ENCODE measurements at places on chromosomes 11 and 22. TPM values are rescaled to one million over a fixed set of nuclear protein-coding genes. Genes with fewer than 3 reads are reported as not detected.
A peak's percentile ranks its signal among the peaks of the same experiment; 100 is the strongest.

DNA sequence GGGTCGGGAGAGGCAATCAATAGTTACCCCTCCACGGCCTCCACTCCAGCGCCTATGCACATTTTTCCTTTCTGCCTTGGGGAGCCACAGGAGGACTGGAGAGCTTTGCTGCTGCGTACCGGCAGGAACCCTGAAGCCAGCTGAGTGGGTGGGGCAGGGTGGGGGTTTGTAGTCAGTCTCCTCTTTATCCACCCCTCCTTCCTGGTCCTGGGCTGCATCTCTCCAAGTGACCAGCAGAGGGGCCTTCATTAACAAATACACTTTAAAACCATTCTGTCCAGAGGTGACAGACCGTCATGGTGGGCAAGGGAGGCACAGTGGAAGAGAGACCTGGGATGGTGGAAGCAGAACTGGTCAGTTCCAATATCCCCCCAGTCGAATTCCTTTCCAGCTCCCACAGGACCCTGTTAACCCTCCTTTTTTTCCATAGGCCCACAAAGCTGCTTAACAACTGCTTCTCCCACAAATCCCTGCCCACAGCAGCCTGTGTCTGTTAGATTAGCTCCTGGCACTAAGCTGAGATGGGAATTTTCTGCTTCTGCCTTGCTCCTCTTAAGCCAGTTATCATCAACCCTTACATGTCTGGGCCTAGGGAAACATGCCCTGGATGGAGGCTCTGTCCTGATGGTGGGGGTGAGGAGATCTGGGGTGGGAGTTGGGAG is 3.9 kb upstream of the ABCG4 start:
- DNase-seq = peak; percentile 51
- peaks cover 13% of the 10 kb centered on the region for H3K4me1 ChIP-seq
- no peak overlapping the region for H3K27ac ChIP-seq
- H3K36me3 ChIP-seq = no peaks in the 10 kb centered on the region
- H3K4me3 ChIP-seq = no peak overlapping the region

- no peaks in the 10 kb centered on the region for H3K36me3 ChIP-seq
- no peaks in the 10 kb centered on the region for H3K27me3 ChIP-seq
- no peak for DNase-seq
- H3K27ac ChIP-seq = no peak overlapping the region
- H3K4me1 ChIP-seq = peaks cover 12% of the 10 kb centered on the region
- H3K4me3 ChIP-seq = no peak overlapping the region
Measured at GRCh38 chr11:129249351-129249750, 57.2 kb upstream of the ARHGAP32 start.

GRCh38 chr11:118609380-118610224 is 2.2 kb downstream of the PHLDB1 start:
- no peaks in the 10 kb centered on the region for H3K36me3 ChIP-seq
- H3K27ac ChIP-seq = peak overlapping the region; percentile 53
- H3K4me1 ChIP-seq = peaks cover 26% of the 10 kb centered on the region
- H3K27me3 ChIP-seq = peaks cover 23% of the 10 kb centered on the region
- peak overlapping the region; percentile 67 for H3K4me3 ChIP-seq

GRCh38 chr11:115710426-115710825 is 206.2 kb upstream of the CADM1 start:
- no peaks in the 10 kb centered on the region for H3K36me3 ChIP-seq
- no peak overlapping the region for H3K27ac ChIP-seq
- H3K4me3 ChIP-seq = no peak overlapping the region
- H3K27me3 ChIP-seq = no peaks in the 10 kb centered on the region
- H3K4me1 ChIP-seq = no peaks in the 10 kb centered on the region

DNA sequence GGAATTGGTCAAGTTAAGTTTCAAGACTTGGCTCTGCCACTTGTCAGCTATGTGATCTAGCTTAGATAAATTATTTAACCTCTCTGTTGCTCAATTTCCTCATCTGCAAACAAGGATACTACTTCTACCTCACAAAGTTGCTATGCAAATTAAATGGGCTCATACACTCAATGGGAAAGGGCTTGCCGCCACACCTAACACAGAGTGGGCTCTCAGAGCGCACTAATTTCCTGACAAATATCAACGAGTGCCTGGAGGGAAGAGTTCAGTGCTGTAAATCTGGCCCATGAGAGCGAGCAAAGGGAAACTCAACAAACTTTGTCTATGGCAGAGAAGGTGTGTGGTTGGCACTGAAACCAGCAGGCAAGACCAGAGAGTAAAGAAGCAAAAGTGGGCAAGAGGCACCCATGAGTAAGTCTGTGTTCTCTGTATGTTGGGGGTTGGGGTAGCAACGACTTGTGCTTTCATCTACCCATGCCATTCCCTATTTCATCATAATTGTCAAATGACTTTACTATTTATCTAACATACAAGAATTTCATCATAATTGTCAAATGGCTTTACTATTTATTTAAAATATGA is 60.7 kb upstream of the PHF21A start:
- no peaks in the 10 kb centered on the region for H3K36me3 ChIP-seq
- no peaks in the 10 kb centered on the region for H3K4me1 ChIP-seq
- H3K27me3 ChIP-seq = peaks cover 34% of the 10 kb centered on the region

GRCh38 chr22:38830026-38830844 is 13.6 kb downstream of the NPTXR start:
- H3K27ac ChIP-seq = no peak overlapping the region
- DNase-seq = no peak
- H3K4me3 ChIP-seq = no peak overlapping the region
- no peaks in the 10 kb centered on the region for H3K27me3 ChIP-seq
- H3K4me1 ChIP-seq = no peaks in the 10 kb centered on the region

GRCh38 chr11:3995949-3996554 is 98.5 kb upstream of the RRM1 start:
- no peak overlapping the region for H3K4me3 ChIP-seq
- H3K4me1 ChIP-seq = peaks cover 33% of the 10 kb centered on the region
- H3K36me3 ChIP-seq = peaks cover 62% of the 10 kb centered on the region
- no peak overlapping the region for H3K27ac ChIP-seq
- H3K27me3 ChIP-seq = no peaks in the 10 kb centered on the region

DNA sequence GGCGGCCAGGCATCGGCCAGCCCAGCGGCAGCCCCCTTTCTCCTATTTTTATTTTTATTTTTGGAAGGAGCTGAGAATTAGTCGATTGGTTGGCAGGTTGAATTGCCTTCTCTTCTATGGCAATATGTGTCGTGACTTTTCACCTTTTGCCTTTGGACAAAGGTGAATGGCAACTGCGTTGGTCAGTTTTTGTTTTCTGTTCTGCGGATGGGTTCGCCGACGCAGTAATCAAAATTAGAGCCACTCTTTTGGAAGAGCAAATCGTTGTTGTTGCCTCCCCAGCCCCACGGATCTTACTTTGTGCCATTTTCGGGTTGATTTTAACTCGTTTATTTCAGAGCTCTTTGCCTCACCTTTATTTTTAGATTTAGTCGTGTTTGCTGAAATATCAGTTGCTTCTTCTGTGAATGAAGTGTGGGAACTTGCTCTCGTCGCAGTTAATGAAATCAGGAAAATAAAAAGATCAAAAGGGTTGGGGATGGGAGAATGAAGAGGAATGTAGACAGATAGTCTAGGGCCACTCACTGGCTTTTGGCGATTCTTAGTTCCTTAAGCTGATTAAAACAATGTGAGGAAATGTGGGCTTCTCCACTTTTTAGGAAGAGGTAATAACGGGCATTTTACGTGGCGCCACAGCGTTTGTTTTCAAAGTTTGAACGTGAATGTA is 1.6 kb downstream of the CECR2 start:
- DNase-seq = no peak
- H3K4me1 ChIP-seq = peaks cover 15% of the 10 kb centered on the region
- no peak overlapping the region for H3K27ac ChIP-seq
- H3K36me3 ChIP-seq = no peaks in the 10 kb centered on the region
- peak overlapping the region; percentile 13 for H3K4me3 ChIP-seq

GRCh38 chr11:78201096-78201818 is 12.5 kb downstream of the USP35 start:
- no peak for DNase-seq
- H3K4me3 ChIP-seq = no peak overlapping the region
- H3K27me3 ChIP-seq = no peaks in the 10 kb centered on the region
- H3K4me1 ChIP-seq = peaks cover 46% of the 10 kb centered on the region
- H3K27ac ChIP-seq = peak overlapping the region; percentile 97

DNA sequence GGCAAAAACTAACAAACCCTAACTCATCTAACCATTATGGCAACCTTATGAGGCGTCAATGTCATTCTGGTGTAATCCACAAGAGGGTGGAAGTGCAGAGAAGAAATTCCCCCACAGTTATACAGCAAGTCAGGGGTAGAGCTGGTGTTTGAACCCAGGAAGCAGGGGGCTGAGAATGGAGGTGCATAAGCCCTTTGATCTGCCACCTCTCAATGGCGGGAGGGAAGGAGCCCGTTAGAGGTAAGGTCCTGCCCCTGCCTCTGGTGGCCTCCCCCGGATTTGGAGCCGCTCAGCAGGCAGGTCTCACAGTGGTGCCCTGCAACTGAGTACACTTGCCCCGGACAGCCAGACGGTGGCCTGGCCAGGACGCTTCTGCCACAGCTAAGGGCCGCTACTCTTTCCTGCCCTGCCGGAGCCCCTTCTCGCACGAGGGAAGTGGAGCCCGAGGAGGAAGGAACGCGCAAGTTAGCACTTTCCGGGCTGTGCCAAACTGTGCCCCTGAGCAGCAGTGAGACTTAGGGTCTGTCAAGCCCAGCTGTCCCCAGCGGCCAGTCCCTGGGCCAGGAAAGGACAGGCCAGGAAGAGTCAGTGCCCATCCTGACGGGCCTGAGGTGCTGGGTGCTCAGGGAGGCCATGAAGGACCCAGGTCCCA is 1.1 kb downstream of the FXYD2 start:
- peaks cover 82% of the 10 kb centered on the region for H3K4me1 ChIP-seq
- H3K27ac ChIP-seq = peak overlapping the region; percentile 91
- no peaks in the 10 kb centered on the region for H3K36me3 ChIP-seq
- H3K4me3 ChIP-seq = peak overlapping the region; percentile 6
- H3K27me3 ChIP-seq = no peaks in the 10 kb centered on the region
- peak; percentile 74 for DNase-seq

- no peak overlapping the region for H3K4me3 ChIP-seq
- DNase-seq = no peak
- H3K27ac ChIP-seq = no peak overlapping the region
- peaks cover 10% of the 10 kb centered on the region for H3K27me3 ChIP-seq
- no peaks in the 10 kb centered on the region for H3K36me3 ChIP-seq
- peaks cover 17% of the 10 kb centered on the region for H3K4me1 ChIP-seq
Measured at GRCh38 chr11:118058311-118059245, 18.3 kb upstream of the TMPRSS4 start.

- no peak overlapping the region for H3K4me3 ChIP-seq
- H3K27me3 ChIP-seq = peaks cover 6% of the 10 kb centered on the region
- no peak for DNase-seq
- H3K27ac ChIP-seq = no peak overlapping the region
- H3K4me1 ChIP-seq = peaks cover 7% of the 10 kb centered on the region
Measured at GRCh38 chr22:43191831-43192230, 4.9 kb upstream of the TTLL12 start.

DNA sequence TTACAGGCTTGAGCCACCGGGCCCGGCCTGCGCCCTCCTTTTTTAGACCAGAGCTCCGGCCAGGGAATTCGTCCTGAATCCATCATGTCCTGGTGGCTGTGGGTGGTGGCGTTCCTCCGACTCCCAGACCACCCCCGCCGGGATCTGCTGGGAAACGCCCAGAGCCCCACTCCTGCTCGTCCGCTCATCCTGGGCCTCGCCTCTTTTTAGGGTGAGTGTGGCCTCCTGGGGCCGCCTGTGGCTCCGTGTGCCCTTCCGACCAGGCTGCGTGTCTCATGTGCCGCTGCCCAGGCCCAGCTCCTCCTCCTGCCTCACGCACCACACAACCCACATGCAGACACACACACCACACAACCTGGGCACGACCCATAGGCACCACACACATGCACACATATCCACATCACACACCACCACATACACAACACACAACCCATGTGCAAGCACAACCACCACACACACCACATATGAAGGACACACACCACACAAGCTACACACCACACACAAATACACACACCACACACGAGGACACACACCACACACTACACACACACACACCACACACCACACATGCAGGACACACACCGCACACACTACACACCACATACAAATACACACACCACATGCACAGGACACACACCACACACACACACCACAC is 946.2 kb downstream of the BRD1 start:
- no peak overlapping the region for H3K4me3 ChIP-seq
- no peak for DNase-seq
- H3K4me1 ChIP-seq = no peaks in the 10 kb centered on the region
- H3K27ac ChIP-seq = no peak overlapping the region
- H3K27me3 ChIP-seq = peaks cover 4% of the 10 kb centered on the region

DNA sequence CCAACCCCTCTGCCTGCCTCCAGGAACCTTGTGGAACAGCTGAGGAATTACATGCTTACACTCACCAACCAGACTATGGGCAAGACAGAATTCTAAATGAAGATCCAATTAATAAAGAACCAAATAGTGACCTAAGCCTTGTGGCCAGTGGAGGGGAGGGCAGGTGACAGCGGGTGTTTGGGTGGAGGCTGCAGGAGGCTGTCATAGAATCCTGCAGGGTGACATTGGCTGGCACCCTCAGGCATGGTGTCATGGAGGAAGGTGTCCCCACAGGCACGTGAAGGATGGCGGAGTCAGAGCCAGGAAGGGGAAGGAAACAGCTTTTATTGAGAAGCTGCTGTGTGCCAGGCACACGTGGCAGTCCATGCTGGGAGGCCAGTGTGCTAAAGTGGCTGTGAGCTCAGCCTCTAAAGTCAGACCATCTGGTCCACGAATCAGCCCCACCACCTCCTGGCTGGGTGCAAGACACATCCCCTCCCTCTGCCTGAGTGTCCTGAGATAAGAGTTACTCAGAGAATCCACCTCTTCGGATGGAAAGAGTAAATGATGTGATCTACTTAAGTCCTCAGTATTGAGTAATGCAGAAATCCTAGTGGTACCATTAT is 8.7 kb downstream of the MYO18B start:
- H3K4me3 ChIP-seq = no peak overlapping the region
- peak overlapping the region; percentile 89 for H3K27ac ChIP-seq

- H3K36me3 ChIP-seq = no peaks in the 10 kb centered on the region
- H3K4me3 ChIP-seq = no peak overlapping the region
- no peak for DNase-seq
- no peak overlapping the region for H3K27ac ChIP-seq
- H3K4me1 ChIP-seq = peaks cover 11% of the 10 kb centered on the region
- H3K27me3 ChIP-seq = peaks cover 2% of the 10 kb centered on the region
Measured at GRCh38 chr11:121904148-121904547, 211.9 kb downstream of the BLID start.

Gene TRIM49B
- not detected for total RNA-seq

Gene FIBIN
- not detected for total RNA-seq

Gene MS4A4A
- total RNA-seq = not detected

Gene WBP2NL
- 1.1 TPM for total RNA-seq

Gene NFAM1
- 0.05 TPM for total RNA-seq

Gene CD3G
- total RNA-seq = 232 TPM

Gene OR52K2
- total RNA-seq = not detected

Gene GPHA2
- total RNA-seq = not detected

Gene SCUBE2
- total RNA-seq = 0.65 TPM

Gene PGR
- not detected for total RNA-seq

Gene TMEM225
- not detected for total RNA-seq

Gene TSGA10IP
- not detected for total RNA-seq

Gene CLMP
- total RNA-seq = 0.29 TPM

Measured in activated CD8-positive, alpha-beta T cell treated with anti-CD3 and anti-CD28 coated beads, Interleukin-2, amount 10 ng/mL, durations not matched to agents 7 days and 5 days (primary cell).